ENCODE measurements at places on chromosomes 12 and 14.

GRCh38 chr14:79661752-79662151 is 549.6 kb downstream of the DIO2 start:
- no peak for DNase-seq

GRCh38 chr12:57055824-57056223 is 5.9 kb upstream of the MYO1A start:
- no peak for DNase-seq

- no peak for DNase-seq
Observed at GRCh38 chr12:50234347-50234746, 49.0 kb downstream of the LIMA1 start.

DNA sequence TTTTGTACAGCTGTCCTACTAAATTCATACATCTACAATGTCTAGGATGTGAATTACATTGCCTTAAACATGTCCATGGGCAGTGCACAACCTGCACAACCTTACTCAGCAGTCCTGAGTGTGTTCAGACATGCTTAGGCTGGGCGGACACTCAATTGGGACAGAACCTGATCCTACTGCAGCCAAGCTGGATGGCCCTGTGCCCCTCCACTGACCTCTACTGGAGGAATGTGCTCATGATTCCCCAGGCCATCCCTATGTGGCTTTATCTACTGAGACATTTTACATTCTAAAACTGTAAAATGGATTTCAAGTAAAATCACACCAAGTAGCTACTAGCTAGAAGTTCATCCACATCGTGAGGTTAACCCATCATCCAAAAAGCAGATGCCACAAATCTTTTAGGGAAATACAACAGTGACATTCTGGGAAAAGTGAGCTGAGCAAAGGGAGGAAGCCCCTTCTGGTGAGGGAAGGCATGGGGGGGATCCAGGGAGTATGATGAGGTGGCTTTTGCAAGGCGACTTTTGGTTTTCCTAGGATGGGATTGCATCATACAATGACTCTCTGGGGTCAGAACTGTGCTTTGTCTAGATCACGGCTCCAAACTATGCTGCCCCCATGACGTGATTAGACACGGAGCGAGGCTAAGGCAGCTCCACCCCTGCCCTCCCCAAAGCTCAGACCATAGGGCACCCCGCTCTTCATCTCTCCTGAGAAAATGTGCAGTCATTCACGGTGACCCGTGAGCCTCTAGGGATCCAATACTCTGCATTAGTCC is 911.7 kb upstream of the TMEM132C start:
- no peak for DNase-seq

DNA sequence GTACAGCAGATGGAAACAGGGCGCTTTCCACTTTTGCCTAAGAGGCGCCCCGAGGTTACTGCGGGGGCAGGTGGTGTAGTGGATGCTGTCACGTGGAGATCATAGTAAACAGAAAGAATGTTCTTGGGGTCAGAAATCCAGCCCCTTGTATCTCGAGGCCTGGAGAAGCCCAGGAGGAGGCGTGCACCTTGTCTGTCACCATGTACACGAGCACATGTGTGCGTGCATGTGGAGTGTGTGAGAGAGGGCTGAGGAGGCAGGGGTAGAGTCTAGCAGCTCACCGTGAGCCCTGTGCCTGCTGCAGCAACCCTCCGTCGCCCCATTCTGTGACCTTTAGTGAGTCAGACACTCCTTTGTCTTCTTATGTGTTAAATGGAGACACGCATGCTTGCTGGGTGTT is 59.0 kb downstream of the CACNA1C start:
- no peak for DNase-seq

- DNase-seq: no peak
Observed at GRCh38 chr12:120190985-120191480, 3.5 kb downstream of the GCN1 start.

DNA sequence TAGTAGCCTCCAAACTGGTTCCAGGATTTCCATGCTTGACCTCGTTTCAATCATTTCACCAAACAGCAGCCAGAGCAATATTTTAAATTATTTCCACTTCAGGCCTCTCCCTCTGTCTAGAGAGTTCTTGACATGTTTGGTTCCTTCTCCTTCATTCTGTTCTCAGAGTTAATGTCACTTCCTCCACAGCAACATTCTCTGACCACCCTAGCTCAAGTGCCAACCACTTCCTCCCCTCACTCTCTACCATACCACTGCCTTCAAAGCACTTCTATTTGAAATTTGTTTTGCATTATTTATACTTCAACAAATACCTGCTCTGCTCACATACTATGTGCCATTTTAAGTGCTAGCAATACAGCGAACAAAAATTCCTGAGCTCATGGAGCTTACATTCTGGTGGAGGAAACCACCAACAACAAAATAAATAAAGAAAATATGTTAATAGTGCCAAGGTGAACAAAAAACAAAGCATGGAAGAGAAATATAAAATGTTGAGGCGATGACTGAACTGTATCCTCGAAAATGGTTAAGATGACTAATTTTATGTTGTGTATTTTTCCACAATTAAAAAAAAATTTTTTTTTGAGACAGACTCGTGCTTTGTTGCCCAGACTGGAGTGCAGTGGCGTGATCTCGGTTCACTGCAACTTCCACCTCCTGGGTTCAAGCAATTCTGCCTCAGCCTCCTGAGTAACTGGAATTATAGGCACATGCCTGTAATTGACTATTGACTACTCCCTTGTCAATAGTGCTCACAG is 17.3 kb downstream of the BAZ1A start:
- DNase-seq: no peak

GRCh38 chr12:132063491-132063890 is 80.6 kb downstream of the DDX51 start:
- no peak for DNase-seq

GRCh38 chr14:86787717-86788116 is 1205.3 kb downstream of the GALC start:
- no peak for DNase-seq

- DNase-seq: no peak
Observed at GRCh38 chr12:43063650-43064049, 474.1 kb upstream of the PRICKLE1 start.

DNA sequence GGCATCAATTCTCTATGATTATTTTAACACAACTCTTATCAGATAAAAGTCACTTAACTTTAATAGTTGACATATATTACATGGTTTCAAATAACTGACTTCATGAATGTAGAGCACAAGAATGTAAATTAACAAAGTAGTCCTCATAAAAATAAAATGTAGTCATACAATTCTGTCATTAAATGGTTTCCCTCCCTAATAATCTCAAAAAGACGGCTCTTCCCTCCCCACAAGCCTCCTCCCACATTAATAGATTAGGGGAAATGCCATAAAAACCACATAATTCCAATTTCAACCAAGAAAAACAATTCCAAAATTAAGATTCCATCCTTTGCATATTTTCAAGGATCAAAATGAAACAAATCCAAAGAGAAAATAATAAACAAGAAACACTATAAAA is 36.7 kb downstream of the SPTLC2 start:
- DNase-seq: no peak

- DNase-seq: no peak
Observed at GRCh38 chr12:4954621-4955354, 45.1 kb downstream of the KCNA1 start.

GRCh38 chr12:40253936-40254335 is 29.1 kb downstream of the LRRK2 start:
- DNase-seq: no peak

DNA sequence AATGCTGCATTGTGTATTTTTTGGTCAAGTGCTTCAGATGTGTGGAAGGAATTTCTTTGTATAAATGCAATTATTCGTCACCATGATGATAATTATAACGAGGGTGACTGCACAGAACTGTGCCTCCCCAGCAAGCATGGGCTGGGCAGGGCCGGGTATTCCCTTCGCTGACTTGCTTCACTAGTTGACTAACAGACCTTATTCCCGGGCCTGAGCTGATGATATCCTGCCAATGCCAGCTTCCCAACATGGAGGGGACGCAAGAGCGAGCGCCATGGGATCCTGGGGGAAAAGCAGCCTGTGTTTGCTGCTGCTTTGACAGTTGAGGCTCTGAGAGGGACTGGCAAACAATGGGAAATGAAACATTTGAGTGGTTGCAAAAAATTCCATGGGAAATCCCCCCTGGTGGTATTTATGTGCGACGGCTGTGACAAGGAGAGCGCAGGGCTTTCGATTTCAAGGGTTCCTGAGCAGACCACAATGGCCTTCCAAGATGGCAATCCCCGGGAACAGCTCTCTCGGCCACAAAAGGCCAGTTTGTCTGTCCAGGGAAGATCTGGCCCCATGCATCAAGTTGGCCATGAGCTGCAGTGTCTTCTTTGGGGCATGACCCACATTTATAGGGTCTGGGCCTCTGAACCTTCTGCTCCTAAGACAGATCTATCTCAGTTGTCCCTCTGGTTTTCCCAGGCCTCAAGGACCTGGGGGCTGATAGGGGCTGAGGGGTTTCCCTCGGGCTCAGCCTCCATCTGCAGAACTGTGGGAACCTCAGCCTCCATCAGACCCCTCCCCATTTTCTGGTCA is 21.9 kb upstream of the MAP1LC3B2 start:
- peak; percentile 72 for DNase-seq

DNA sequence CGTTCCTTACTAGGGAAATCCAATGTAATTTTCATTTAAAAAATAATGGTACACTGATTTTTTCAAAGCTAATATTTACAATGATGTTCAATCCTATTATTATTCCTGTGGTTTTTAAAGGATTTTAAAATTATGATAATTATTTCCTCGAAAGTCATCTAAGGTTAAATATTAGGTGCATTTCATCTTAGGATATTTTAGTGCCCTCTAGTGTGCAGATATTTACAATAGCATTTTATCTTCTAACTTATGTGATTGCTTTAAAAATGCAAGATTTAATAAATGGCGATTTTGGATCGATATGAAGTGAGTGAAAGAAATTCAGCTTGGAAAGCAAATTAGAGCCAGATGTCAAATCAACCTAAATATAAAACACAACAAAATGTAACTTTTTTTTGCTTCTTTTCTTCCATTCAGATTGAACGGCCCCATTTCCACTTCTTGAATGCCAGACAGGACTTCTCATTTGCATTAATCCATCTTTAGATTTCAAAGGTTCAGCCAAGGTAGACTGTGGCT is 293.5 kb downstream of the SLC6A15 start:
- no peak for DNase-seq

DNA sequence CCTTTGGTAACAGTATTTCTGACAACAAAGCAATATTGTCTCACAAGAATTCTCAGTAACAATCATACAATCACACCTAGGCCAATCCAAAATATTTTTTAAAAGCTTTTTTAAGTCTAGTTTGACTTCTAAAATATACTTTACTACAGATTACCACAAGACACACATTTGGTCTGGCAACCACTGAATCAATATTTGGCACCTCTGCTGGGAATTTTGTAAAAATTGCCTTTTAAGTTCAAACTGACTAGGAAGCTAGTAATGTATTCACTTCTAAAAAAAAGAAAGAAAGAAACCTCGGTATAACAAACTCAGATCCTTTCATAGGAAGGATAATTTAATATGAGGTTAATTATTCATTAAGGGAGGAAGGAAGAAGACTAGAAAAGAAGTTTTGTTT is 18.2 kb upstream of the ETV6 start:
- no peak for DNase-seq

DNA sequence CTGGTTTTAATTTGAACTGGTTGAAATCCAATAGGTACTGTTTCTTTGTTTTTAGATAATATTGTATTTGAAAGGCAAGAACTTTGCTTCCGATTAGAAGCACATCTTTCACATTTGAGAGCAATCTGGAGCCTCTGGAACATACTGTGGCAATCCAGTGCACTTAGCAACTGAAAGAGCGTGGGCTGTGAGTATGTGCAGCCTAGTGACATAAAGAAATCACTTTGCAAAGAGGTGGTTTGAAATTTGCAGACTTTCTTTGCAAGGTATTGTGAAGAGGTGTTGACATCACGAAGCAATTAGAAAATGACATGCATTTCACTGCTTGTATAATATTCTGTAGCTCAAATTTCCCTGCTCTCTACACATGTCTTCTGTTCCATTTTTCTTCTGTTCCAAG is 23.5 kb upstream of the CFAP54 start:
- no peak for DNase-seq

- no peak for DNase-seq
Observed at GRCh38 chr14:85172889-85173477, 357.0 kb upstream of the FLRT2 start.

- DNase-seq: no peak
Observed at GRCh38 chr12:115473257-115473956, 789.4 kb upstream of the TBX3 start.

GRCh38 chr14:91964724-91965123 is 17.2 kb upstream of the FBLN5 start:
- DNase-seq: no peak

- no peak for DNase-seq
Observed at GRCh38 chr12:114163771-114164170, 197.6 kb upstream of the RBM19 start.

- DNase-seq: no peak
Observed at GRCh38 chr14:25622763-25623162, 572.8 kb upstream of the STXBP6 start.

DNA sequence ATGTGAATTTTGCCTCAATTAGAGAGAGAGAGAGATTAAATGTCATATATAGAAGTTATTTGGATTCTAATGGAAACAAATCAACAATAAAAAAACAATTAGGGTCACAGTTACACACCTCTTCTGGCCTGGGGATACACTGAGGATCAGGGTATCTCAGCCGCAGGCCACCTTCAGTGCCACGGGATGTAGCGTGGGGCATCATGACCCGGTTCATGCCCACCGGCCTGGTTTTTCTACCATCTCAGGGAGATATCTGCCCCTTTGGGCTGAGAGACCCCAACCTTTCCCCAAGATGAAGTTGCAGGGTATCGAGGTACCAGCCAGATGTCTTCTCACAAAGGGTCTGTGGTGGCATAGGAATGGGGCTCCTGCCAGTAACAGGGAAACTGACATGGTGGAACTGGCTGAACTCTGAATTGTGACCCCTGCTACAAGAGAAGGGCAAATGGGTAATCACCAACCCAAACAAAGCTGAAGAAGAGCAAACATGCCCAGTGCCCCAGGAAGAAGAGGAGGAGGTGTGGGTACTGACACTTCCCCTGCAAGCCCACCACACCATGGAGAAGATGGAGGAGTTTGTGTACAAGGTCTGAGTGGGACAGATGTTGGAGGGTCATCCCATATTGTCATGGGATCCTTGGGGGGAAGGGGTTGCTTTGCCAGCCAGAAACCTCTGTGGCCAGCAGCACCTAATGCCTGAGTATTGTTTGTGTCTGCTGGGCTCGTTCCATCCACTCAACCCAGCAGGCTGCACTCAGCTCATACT is 19.5 kb downstream of the SERPINA3 start:
- DNase-seq: no peak

- DNase-seq: no peak
Observed at GRCh38 chr12:97801471-97802059, 339.0 kb downstream of the RMST start.

GRCh38 chr14:37824939-37825712 is 229.7 kb downstream of the TTC6 start:
- DNase-seq: no peak

GRCh38 chr12:132451172-132451835 is 38.6 kb upstream of the FBRSL1 start:
- DNase-seq: no peak

- DNase-seq: no peak
Observed at GRCh38 chr14:64195199-64195598, 99.0 kb downstream of the ESR2 start.

GRCh38 chr12:113994051-113994450 is 27.9 kb upstream of the RBM19 start:
- DNase-seq: no peak

- DNase-seq: peak; percentile 92
Observed at GRCh38 chr14:105398044-105398725, at the start of gene TEX22. Gene TEX22 (plus strand): TSS chr14:105398538. CDS start chr14:105399341, 803 bp downstream.

Data from GM06990 (cell line).